ENCODE measurements at places on chromosomes 16 and 17. TPM values are rescaled to one million over a fixed set of nuclear protein-coding genes. Genes with fewer than 3 reads are reported as not detected.
A peak's percentile ranks its signal among the peaks of the same experiment; 100 is the strongest.

Gene TMEM220
- total RNA-seq, result not detected

DNA sequence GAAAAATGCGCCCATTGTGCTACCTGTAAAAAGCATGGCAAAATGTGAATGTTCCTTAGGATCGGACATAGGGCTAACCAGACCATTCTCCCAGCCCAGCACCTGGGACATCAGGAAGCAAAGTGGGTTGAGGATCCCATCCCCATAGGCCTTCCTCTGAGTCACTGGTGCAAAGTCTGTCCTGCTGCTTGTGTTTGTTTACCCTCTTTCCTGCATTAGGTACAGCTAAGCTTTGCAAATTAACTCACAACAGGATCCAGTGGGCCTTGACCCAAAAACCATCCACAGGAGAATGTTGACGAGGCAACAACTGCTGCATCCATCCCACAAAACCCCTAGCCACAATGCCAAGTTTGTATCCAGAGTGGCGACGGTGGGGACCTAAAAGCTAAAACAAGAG is 106.2 kb downstream of the GRIN2A start:
- no peak for DNase-seq

Gene CTRB1
- not detected for total RNA-seq

- peak; percentile 57 for DNase-seq
These were observed 35.7 kb upstream of the NDRG4 start for GRCh38 chr16:58464047-58464915.
